CD4-positive, alpha-beta T cell treated with Interleukin-10 for 1 hour (primary cell): ENCODE measurements at places on chromosomes 6 and 20.

DNA sequence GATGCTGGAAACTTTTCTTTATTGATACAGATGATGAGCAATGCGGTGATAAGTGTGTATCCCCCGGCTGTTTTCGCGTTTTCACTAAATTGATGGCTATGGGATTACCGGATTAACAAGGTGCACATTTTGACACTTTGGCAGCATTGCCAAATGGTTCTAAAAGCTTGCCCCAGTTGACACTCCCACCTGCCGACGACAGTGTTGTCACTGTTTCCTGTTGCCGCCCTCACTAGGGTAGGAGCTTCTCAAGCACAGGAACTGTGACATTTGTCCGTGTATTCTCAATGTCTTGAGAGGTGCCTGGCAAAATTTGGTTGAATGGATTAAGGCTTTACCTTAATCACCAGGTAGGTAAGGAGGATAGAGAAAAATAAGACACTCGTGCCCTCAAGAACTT lies 9.8 kb upstream of the MAPK13 start:
- DNase-seq, result peak; percentile 86

GRCh38 chr6:129369737-129370136 lies 340.2 kb downstream of the ARHGAP18 start:
- no peak for DNase-seq

GRCh38 chr20:35360033-35360432 lies 51.7 kb downstream of the UQCC1 start:
- no peak for DNase-seq

GRCh38 chr20:24942679-24943078 lies 6.4 kb upstream of the CST7 start:
- DNase-seq, result no peak

DNA sequence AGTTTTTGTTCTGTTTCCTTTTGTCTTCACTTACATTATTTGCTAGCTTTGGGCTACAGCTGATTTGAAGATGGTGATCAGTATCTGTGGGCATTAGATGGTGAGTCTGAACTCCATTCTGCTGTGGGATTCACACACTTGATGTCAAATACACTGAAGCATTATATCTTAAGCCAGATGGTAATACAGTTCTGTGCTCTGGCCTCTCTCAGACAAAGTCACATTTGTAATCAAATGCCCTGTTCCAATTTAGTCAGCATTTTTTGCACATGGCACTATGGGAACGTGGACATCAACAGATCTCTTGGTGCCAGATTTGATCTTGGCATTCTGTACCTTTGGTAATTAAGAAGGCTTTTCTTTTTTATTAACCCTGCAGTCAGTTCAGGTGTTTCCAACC lies 56.0 kb downstream of the SASH1 start:
- DNase-seq, result no peak

- no peak for DNase-seq
Observed at GRCh38 chr6:170206317-170206621, 84.6 kb downstream of the DLL1 start.

DNA sequence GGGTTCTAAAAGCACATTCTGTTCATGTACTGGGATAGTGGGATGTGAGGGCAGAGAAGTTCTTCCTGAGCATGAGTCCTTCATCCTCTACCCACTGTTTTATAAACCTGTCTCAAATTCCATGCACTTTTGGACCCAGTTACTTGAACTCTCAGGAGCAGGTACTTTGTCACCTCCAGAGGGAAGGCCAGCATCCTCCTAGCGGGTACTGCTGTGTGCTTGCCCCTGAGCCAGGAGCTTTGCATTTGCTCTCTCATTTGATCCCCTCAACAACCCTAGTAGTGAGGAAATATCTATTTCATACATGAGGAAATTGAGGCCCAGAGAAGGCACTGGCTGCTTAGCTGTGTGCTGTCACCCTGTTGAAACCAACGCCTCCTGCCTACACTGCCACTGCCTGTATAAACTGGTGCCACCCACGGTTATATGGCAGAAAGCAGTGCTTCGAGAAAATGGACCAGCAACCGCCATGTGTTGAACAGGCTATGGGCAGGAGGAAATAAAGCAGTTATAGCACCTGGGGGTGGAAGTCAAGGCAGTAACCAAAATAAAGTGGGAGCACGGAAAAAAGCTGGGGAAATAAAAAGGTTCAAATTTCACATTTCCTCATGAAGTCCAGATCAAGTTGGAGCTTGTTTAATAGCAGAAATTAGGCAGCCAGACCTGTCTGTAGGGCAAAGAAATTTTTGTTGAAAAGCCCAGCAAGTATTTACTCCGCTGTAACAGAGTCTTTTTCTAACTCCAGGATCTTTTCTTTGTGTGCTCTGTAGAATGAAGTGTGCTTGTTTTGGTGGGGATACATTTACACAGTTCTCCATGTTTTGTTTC lies 38.0 kb downstream of the KLHL31 start:
- DNase-seq, result no peak

DNA sequence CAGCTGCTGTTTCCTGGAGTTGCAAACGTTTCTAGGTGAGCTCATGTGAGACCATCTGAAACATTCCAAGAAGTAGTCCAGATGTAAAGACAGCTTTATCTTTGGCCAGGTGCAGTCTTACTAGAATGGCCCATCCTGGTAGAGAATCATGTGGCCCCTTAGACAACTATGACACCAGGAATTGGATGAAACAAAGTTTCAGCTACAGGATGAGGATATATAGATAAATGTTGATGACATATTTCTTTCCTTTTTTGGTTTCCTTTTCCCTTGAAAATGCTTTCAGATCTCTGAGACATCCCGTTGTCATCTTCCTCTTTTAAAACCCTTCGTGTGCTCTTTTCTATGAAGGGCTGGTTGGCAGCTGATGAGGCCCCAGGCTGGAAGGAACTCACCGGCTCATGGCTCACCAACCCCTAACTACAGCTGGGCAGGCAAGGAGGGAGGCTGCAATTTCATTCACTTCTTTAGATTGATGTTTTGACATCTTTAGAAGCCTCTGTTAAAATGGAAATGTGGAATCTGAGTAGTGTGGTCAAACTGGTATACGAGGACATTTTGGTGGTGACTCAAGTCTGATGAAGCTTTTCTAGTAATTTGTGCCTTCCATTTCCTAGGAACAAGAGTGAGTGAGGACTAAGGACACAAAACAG lies 167.9 kb upstream of the TNFAIP3 start:
- no peak for DNase-seq

DNA sequence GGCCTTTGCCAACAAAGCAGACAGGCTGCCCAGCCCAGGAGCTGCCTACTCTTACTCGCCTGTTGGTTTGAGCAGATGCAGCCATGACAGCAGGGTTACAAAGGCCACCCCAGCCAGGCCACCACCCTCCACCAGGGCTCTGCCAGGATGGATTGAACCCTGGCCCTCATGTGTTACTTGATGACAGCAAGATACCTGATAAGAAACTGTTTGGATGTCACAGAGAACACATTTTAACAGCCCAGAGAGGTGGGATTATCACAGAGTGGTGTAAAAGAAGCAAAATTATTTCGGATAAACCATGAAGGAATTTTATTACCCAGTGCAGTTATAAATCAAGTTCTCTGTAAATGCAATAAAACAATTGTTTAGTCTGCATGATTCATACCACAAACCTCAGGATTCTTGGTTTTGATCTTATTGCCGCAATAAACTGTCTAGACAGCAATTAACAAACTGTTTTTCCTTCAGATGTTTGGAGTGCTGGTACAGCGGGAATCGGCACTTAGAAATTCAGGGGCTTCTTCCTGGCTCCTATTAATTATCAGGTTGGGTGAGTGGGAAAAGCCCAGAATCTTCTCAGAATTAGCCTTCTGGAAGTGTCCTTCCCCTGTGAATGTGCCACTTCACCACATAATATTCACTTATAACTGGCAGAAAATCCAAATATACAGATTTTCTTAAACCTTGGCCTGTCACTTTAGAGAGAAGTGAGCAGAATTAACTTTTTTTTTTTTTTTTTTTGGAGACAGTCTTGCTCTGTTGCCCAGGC lies 58.0 kb upstream of the SALL4 start:
- DNase-seq, result no peak

DNA sequence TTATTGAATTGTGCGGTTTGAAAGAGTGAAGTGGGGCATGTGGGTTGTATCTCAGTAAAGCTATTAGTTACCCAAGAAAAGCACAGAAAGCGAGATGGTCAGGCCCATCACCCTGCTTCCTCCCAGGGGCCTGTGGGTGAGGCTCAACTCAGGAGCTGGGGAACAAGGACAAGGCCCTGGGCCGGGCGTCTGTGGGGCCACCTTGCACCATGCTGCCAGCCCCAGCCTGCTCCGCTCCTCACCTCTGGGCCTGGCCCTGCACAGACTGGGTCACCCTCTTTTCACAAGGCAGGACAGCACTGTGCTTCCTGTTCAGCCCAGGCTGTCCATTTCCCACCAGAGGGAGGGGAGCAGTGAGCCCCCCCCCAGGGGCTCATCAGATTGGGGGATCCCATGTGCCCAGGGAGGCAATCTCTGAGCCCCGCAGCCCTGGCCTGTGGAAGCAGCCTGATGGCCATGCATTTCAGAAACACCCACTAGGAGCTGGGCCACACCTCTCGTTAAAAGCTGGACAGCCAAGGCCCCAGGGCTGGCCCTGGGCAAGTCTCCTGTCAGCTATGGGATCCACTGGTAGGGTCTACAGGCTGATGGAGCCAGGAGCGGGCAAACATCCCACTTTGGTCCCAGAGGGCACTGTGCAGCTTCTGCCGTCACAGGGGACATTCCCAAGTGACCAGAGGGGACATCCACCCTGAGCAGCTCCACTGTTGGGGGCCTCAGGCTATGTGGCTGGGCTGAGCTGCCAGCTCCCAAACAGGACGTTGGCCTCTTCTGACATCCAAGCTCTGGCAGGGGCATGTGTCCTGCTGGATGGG lies 55.9 kb downstream of the YTHDF1 start:
- no peak for DNase-seq
